ENCODE measurements at places on chromosomes 16 and 17. TPM values are rescaled to one million over a fixed set of nuclear protein-coding genes. Genes with fewer than 3 reads are reported as not detected.

The SP2 gene
- polyA plus RNA-seq: 2.1 TPM

The LONP2 gene
- polyA plus RNA-seq: 32.9 TPM

The DNAI2 gene
- not detected for polyA plus RNA-seq

The RAB26 gene
- 15.1 TPM for polyA plus RNA-seq

The C16orf87 gene
- 12.9 TPM for polyA plus RNA-seq

The TBX4 gene
- polyA plus RNA-seq: not detected

The GPR142 gene
- not detected for polyA plus RNA-seq

The ATP2A1 gene
- polyA plus RNA-seq: not detected

The SRCIN1 gene
- 0.88 TPM for polyA plus RNA-seq

The CACNG5 gene
- not detected for polyA plus RNA-seq

The PDE6G gene
- not detected for polyA plus RNA-seq

The JPH3 gene
- polyA plus RNA-seq: 0.98 TPM

The SLC35B1 gene
- 116 TPM for polyA plus RNA-seq

The SLC35G6 gene
- not detected for polyA plus RNA-seq

The SCNN1G gene
- not detected for polyA plus RNA-seq

The CFAP52 gene
- polyA plus RNA-seq: 0.82 TPM

The PER1 gene
- 0.32 TPM for polyA plus RNA-seq

The BOLA2 gene
- polyA plus RNA-seq: 0.36 TPM

The SOX8 gene
- 0.13 TPM for polyA plus RNA-seq
